ENCODE measurements at places on chromosomes 16 and 17.
A peak's percentile ranks its signal among the peaks of the same experiment; 100 is the strongest.

DNA sequence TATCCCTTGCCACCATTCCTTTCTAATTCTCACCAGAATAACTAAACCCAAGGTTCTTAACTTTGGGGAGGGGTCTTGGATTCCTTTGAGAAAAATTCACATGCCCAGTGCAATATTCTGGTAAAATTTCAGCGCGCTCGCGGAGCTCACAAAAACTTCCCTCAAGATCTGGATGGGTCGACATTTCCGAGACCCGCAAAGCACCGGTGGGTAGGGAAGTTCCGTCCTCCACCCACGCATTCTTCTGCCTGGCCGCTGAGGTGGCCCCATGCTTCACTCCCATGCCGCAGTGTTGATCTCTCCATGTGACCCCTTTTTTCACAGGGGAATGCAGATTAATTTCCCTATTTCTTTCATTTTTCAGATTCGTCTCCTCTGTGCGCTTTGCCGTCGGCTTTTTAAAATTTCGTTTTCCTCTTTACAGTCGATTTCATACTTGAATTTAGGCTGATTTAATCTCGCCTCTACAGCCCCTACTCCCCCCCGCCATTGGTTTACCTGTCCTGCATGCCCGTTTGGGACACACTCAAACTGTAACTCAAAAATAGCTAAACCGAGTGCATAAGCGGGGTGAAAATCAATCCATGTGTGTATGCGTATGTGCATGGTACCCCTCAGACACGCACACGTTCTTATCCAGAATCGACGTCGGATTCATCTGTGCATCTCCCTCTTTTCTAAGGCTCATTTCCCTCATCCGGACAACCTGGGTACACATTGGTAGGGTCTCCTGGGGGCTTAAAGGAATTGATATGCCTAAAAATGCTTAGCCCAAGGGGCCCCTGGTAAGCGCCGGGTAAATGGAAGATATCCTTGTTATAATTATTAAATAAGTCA lies 1.4 kb upstream of the SP6 start:
- no peak for DNase-seq

GRCh38 chr16:85098565-85098964 lies 13.7 kb downstream of the CIBAR2 start:
- DNase-seq: no peak

DNA sequence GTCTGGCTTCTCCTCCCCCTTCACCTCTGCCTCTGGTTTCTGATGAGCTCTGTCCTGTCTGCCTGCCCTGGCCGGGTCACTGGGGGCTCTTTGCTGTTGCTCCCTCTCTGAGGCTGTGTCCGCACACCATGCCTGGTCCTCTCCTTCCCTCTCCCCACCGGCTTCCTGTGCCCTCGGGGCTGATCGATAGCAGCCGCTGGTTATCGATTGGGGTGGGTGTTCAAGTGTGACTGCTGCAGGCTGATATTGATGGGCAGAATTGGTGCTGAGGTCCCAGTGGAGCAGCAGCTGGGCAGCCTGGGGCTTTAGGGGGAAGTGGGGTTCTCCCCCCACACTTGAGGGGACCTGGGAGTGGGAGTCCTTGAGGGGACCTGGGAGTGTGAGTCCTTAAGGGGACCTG lies 16.4 kb downstream of the MRM1 start:
- no peak for DNase-seq

DNA sequence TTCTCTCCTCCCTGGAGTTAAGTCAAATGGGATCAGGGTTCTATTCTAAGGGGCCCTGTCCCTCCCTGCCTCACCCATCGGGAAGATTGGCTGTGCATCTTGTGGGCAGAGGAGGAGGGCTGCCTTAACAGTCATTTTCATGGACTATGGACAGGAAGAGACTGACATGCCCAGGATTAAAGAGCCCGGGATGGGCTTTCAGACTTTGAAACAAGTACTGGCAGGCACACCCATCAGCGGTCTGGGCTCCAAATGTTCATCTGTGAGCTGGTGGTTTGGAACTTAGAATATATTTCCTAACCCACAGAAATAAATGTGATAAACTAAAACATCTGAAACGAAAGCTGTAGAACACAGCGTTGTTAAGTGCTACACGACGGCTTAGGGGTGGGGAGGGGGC lies 6.5 kb downstream of the SLC6A4 start:
- DNase-seq: no peak

DNA sequence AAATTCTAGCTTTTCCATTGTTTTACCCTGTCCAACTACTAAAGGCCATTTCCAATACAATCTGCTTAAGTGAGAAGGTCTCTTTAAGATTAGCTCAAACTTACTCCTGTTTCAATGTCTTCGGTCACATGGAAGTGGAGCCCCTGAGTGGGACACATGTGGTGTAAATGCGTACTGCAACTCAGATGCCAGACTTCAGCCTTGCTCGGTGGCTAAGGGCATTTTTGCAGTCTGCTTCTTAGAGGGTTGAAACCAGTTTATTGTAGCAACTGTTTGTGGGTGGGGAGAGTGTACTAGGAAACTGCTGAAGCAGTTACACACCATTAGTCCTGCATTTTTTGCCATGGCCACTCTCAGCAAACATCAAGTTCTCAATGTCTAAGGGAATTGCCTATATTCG lies 140.6 kb downstream of the PARN start:
- no peak for DNase-seq

DNA sequence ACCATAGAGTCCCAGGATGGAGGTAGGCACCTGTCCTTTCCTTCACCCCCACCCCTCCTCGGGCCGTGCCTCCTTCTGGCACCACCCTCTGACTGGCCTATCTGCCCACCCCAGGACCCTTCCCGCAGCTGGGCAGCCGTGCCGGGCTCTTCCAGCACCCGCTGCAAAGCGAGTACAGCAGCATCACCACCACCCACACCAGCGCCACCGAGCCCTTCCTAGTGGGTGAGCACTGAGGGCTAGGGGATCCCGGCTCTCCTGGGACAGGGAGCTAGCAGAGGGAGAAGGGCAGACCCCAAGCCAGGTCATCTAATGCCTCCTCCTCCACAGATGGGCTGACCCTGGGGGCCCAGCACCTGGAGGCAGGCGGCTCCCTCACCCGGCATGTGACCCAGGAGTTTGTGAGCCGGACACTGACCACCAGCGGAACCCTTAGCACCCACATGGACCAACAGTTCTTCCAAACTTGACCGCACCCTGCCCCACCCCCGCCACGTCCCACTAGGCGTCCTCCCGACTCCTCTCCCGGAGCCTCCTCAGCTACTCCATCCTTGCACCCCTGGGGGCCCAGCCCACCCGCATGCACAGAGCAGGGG lies 7.8 kb downstream of the GALK1 start:
- no peak for DNase-seq

DNA sequence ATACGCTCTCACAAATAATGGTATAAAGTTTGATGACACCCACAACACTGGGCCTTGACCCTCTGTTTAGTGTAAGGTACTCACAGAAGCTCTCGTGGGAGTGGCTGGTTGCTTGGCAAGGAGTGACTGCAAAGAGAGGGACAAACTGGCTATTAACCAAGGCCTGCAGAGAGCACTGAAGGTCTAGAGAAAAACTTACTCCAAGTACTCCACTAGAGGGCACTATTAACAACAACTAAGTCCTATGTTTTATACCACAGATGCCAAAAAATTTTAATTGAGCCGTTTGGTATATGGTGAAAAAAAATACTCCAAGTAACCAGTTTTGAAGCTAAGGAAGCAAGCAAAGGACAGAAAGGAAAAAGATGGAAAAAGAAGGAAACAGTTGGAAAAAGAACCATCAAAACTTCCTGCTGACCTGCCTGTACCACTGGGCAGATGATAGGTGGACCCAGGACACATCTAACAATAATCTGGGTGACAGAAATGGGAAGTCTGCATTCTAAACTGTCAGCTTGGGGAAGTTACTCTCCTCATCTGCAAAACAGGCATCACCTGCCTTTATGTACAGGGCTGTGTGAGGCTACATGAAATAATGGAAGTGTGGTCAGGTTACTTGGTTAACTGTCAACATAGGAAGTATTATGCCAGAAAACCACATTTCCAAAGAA lies 23.2 kb downstream of the DYNC1LI2 start:
- no peak for DNase-seq

GRCh38 chr17:44014437-44015172 lies at the start of gene TMEM101:
TMEM101 (minus strand) TSS chr17:44014963; CDS start chr17:44014952, 11 bp downstream.
- DNase-seq: peak; percentile 75

- no peak for DNase-seq
Observed at GRCh38 chr16:8679151-8679550, 4.7 kb downstream of the ABAT start.

GRCh38 chr17:65707780-65708179 lies 146.3 kb upstream of the AXIN2 start:
- DNase-seq: no peak

DNA sequence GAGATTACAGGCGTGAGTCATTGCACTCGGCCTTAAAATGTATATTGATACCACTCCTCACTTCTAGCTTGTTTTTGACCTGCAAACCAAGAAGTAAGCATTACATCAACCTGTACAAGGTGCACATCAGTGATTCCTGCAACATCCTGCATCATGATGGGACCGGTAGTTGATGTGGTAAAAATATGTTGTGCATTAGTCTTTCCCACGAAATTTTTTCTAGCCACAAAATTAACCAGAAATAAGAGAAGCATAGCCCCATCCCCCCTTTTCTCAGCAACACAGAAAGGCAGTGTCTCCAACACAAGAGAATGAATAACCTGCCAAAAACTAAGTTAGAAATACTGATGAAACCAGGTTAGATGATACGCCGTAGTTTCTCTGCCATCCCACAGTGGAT lies 21.1 kb upstream of the NSMCE1 start:
- DNase-seq: no peak

- no peak for DNase-seq
Observed at GRCh38 chr16:68617734-68618133, 27.4 kb upstream of the CDH3 start.

DNA sequence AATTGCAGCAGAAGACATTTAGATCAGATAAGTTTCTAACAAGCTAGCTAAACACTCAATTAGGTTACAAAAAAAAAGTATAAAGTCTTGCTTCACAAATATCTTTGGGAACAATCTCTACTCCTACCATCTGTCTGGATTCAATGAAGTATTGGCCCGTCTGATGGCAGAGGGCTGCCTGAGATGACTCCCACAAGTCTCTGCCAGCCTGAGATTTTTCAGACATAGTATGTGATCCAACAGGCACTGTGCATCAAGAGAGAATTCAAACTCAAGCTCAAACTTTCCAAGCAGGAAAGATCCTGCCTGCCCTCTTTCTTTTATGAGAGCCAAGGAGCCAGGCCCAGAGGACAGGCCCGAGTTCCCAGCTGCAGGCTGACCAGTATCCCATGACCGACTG lies 22.6 kb downstream of the SLC39A11 start:
- DNase-seq: no peak

DNA sequence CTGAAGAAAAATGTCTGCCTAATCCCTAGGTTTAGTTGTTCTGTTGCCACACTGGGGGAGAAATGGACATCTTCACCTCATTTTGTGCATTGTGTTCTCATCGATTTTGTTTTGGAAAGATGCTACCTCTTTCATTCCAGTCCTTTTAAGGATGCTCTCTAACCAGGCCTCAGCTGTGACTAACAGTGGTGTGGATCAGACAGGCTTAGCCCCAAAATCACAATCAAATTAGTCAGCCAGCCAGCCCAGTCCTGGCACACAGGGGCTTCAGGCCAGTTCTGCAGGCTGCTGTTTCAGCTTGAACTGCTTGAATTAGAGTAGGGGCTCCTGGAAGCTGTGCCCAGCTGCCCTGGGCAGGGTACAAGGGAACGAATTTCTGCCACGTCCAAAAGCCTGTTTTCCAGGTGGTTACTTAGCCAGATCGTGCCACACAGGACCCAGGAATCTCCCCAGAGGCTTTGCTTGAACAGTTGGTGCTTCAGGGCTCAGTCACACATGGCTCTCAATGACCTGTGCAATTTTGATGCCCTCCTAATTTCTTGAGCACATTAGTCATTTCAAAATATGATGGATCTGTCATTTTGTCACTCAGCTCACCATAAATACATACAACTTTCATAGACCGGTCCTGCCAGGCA lies 60.7 kb downstream of the CLEC16A start:
- DNase-seq: no peak

DNA sequence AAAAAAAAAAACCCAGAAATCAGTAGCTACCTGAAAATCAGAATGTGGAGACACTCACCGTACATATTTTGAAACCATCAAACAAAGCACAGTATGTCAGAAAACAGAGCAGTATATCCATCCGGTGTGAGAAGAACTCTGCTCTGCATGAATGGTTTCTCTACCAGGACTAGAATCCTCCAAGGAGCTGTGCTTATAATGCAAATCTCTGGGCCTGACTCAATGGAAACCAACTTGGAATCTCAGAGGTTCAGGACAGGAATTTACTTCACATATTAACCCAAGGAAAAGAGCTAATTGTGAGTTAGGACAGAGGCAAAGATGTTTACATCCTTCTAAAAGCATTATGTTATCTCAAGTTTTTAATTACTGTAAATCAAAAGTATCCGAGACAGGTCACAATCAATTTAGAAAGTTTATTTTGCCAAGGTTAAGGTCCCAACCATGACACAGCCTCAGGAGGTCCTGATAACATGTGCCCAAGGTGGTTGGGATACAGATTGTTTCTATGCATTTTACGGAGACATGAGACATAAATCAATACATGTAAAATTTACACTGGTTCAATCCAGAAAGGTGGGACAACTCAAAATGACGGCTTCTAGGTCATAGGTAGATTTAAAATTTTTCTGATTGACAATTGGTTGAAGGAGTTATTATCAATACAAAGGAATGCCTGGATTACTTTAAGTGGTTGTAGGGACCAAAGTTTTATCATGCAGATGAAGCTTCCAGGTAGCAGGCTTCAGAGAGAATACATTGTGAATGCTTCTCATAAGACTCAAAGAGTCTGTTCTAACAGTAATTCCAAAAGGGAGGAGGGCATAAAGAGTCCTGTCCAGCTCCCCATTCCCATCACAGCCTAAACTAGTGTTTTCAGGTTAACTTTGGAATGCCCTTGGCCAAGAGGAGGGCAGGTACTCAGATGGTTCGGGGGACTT lies 164.1 kb downstream of the CDH8 start:
- DNase-seq: no peak

DNA sequence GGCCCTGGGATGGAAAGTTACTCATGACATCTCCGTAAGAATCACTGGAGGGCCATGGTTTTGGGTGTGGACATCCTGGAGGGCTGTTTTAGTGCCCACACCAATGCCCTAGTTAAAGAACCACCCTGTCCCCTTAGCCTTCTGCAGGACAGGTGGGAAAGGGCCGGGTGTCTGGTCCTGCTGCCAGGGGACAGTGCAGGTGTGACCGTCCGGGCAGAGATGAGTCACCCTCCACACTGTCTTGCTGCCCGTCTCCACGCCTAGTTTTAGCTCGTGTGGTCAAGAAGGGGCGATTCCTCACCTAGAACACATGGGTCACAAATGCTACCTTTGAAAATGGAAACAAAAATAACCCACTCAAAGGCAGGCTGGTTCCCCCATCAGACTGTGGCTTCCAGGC lies 17.0 kb downstream of the CEP295NL start:
- DNase-seq: no peak

- DNase-seq: no peak
Observed at GRCh38 chr16:31080035-31080629, 5.9 kb downstream of the ZNF646 start.

- no peak for DNase-seq
Observed at GRCh38 chr16:69253870-69254341, 57.2 kb upstream of the VPS4A start.

DNA sequence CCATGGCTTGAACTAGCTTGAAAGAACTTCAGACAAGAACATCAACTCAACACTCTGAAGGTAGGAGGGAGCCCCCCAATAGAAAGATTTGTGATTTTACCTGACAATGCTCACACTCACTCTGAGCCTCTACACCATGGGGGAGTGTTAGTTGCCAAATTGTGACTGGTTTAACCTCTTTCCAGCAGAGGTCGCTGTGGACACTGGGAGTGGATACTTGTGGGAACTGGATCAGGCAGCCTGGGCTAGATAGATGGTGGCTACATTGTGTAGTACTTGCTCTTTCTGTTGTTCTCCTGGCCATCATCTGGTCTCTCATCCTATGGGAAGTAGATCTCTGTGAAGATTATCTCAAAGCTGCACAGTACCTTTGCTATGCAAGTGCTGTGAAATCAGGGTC lies 2.9 kb downstream of the SMPD3 start:
- no peak for DNase-seq

Measured in activated naive CD4-positive, alpha-beta T cell (primary cell).